ENCODE measurements at places on chromosomes 7 and 10. TPM values are rescaled to one million over a fixed set of nuclear protein-coding genes. Genes with fewer than 3 reads are reported as not detected.

CNTNAP2 gene
- 19.5 TPM for polyA plus RNA-seq

PAX4 gene
- not detected for polyA plus RNA-seq

ZNF365 gene
- polyA plus RNA-seq, result 0.32 TPM

ANKRD61 gene
- 2.7 TPM for polyA plus RNA-seq

DNA sequence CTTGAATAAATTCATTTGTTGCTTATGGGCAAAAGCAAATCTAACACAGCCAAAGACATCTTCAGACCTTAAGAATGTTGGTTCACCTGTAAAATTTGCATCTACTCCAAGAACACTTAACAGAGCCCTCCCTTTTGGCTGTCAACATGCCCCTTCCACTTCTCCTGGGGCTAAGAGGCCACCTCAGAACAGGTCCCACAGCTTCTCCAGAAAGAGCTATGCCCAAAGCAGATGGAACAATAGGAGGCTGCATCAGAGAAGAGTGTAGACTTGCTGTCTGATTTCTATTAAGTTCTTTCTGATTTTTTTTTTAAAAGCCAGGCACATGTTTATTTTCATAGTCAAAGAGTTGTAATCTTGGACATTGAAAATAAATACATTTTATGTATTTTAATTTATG is 26.1 kb upstream of the TRIL start:
- DNase-seq, result no peak

DNA sequence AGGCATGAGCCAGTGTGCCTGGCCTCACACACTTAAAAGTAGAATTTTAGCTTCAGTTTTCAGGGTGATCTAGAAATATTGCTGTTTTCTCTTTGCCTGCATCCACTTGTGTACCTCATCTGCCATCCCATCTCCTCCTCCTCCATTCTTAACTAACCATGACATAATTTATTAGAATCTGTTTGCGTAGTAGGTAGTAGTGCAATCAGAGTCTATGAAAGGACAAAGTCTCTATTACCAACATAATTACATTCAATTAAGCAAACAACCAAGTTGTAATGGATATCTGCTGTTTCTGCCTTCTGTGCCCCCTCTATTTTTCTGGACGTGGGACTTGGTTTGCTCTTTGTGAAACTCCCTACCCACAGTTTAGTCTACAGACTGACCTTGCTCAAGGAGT is 72.9 kb downstream of the CDK14 start:
- peak; percentile 36 for DNase-seq

- no peak for DNase-seq
These were observed 10.4 kb upstream of the FAM3C start for GRCh38 chr7:121406461-121406860.

- DNase-seq, result no peak
These were observed 6.7 kb upstream of the EN2 start for GRCh38 chr7:155450970-155451801.

DNA sequence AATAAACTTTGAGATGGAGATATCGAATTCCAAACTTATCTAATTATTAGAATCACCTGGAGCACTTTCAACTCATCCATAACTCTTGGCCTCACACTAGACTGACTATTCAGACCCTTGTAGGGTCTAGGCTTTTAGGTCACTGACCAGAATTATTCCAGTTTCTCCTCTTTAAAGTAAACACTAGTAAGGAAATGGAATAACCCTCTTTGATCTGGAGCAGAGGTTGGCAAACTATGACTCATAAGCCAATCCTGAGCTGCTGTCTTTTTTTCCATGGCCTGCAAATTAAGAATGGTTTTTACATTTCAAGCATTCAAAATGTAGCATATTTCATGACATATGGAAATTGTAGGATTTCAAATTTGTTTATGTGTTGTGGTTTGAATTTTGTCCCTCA is 1601.9 kb downstream of the REEP3 start:
- DNase-seq, result no peak

GRCh38 chr10:131769571-131770410 is 131.0 kb upstream of the PPP2R2D start:
- DNase-seq, result no peak

GRCh38 chr7:100465702-100466311 is 1.7 kb upstream of the SPACDR start:
- peak; percentile 62 for DNase-seq

DNA sequence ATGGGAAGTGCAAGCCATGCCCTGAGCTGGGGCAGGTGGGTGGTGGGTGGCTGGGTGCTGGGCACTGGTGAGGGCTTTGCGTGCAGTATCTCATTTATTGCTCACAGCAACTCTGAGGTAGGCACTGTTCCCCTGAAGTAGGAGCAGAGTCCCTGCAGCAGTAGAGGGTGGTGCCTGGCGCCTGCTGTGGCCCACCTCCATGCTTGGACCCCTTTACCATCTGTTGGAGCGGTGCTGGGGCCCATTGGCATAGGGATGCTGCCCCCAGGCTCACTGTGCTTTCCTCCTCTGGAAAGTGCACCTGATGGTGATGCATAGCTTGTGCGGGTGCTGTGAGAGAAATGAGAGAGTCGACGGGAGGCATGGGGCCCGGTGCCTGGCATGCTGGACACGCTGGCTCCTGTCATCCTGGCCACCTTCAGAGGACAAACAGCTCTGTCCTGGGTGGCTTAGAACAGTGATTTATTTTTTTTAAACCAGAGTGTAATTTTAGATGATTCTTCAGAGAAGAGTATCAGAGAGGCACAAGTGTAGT is 10.4 kb downstream of the SFRP5 start:
- no peak for DNase-seq

- peak; percentile 30 for DNase-seq
These were observed 874 bp downstream of the BAIAP2L1 start for GRCh38 chr7:98399890-98400541.
